ENCODE measurements at places on chromosomes 6 and 20.

GRCh38 chr6:51495096-51495495, 592.3 kb downstream of the PKHD1 start:
- DNase-seq, result no peak

DNA sequence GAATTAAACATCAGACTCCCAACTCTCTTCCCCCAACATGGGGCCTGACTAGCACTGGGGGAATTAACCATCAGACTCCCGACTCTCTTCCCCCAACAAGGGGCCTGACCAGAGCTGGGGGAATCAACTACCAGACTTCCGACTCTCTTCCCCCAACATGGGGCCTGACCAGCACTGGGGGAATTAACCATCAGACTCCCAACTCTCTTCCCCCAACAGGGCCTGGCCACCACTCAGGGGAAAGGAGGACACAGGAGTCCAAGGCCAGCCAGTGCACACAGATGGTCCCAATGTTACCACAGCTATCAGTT, 13.1 kb downstream of the CST7 start:
- DNase-seq, result no peak

GRCh38 chr6:12716298-12716916, at the start of gene PHACTR1:
TSS of gene PHACTR1 (plus strand) at chr6:12716767.
- DNase-seq, result no peak

DNA sequence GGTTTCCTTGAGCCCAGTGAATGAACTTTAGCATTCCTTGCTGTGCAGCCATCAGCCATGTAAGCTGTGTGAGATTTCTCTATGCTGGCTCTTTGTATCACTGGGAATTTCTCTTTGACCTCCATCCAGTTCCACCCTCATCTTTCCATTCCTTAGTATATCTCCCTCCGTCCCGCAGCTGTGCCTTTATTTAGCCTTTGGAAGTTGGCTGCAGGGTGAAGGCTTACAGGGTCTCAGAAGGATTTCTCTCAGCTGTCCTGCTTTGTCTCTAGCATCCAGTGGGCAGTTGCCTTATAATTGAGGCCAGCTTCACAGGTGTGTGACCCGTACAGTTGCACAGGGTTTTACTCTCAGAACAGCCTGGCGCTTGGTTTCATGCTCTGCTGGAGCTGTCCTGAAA, 144.3 kb downstream of the PXDC1 start:
- DNase-seq, result no peak

- no peak for DNase-seq
Measured at GRCh38 chr6:125498606-125499005, 196.8 kb upstream of the HDDC2 start.

- peak; percentile 40 for DNase-seq
Measured at GRCh38 chr6:12911427-12911826, 194.9 kb downstream of the PHACTR1 start.
